ENCODE measurements at places on chromosomes 12 and 14.

DNA sequence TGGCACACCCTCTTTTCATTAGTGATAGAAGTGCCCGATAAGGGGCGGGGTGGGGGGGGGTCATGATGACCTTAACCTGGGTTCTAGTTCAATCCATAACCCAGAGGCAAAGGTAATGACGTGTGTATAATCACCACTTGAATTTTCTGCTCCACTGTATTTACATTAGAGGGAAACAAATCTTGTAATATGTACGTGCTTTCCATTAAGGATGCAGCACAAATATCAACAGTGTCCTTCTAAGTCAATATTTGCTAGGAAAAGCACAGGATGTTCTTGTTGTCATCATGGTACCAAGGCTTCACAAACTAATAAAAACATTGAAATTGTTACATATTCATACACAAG is 121.2 kb upstream of the SLC38A2 start:
- DNase-seq: no peak

GRCh38 chr12:97501422-97501821 is 38.8 kb downstream of the RMST start:
- DNase-seq: no peak

GRCh38 chr12:67698672-67699581 is 50.4 kb downstream of the DYRK2 start:
- peak; percentile 51 for DNase-seq

- no peak for DNase-seq
These were observed 304.5 kb downstream of the GRIN2B start for GRCh38 chr12:13676880-13677279.

DNA sequence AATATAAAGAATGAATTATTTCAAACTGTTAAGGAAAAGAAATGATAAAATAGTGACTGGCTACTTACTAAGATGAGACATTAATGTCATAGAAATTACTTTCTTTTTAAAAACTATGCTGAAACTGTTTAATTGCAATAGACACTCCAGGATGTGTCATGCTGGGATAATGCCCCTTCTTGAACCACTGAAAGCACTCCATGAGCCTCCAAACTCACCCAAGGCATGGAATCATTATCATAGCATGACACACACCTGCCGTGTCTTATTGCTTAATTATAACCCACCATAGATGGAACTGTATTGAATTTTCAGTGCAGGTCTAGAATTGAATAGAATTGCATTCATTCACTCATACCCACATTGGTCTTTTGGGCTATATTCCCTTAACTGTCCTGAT is 4.3 kb downstream of the MBIP start:
- no peak for DNase-seq

GRCh38 chr14:98914942-98915341 is 357.1 kb downstream of the BCL11B start:
- DNase-seq: no peak

DNA sequence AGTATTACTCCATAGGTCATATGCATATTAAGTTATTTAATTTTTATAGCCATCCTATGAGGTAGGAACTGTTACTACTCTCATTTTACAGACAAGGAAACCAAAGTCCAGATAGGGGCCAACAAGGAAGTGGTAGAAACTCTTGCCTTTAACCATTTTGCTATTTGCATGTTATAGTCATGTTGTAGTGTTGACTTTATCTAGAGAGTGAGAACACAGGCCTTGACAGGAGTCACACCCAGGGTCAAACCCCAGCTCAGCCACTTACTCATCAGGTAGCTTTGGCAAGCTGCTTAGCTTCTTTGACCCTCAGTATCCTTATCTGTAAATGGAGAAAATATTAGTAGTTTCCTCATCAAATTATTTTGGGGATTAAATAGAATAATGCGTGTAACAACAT is 156.2 kb downstream of the CAND1 start:
- no peak for DNase-seq

GRCh38 chr12:45768194-45768593 is 38.7 kb downstream of the ARID2 start:
- no peak for DNase-seq

GRCh38 chr12:113591480-113591974 is 119.9 kb upstream of the LHX5 start:
- no peak for DNase-seq

DNA sequence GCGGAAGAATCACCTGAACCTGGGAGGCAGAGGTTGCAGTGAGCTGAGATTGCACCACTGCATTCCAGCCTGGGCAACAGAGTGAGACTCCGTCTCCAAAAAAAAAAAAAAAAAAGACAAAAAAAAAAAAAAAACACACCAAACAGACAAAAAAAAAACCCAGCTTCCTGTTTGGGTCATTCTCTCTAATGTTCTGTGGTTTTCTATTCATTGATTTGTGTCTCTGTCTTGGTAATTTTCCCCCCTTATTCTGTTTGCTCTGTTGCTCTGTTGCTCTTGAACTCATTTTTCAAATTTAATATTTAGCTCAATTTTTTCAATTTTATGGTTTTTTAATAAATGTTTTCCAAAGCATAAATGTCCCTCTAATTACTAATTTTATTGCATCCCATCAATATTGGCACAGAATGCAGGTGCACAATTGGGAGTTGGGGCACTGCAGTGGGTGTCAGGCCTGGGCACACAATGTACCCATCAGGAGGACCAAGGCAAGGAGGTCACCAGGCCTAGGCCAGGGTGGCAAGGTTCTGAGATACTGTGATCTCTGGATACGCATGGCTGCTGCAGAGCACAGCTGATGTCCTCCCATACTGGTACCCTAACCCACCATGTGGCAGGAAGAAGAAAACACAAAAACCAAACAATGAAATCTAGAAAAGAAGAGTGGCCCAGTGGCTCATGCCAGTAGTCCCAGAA is 8.0 kb upstream of the GNPTAB start:
- DNase-seq: peak; percentile 28

- peak; percentile 37 for DNase-seq
These were observed at the start of the genes LRRIQ1 and TSPAN19 for GRCh38 chr12:85036234-85036707. LRRIQ1 (plus strand) TSS chr12:85036351; CDS start chr12:85038177, 1,826 bp downstream. TSPAN19 (minus strand) TSS chr12:85036277; CDS start chr12:85029946, 6,331 bp downstream.

- no peak for DNase-seq
These were observed 68.9 kb downstream of the SPPL3 start for GRCh38 chr12:120835304-120835612.

GRCh38 chr14:21036751-21037150 is 2.1 kb upstream of the RNASE13 start:
- DNase-seq: no peak

- DNase-seq: no peak
These were observed 27.1 kb downstream of the KRT18 start for GRCh38 chr12:52975820-52976573.

- no peak for DNase-seq
These were observed 129.4 kb downstream of the PELI2 start for GRCh38 chr14:56247495-56248200.

- no peak for DNase-seq
These were observed at the start of gene RGS6 for GRCh38 chr14:71932229-71932981. RGS6 (plus strand) TSS chr14:71932429.

DNA sequence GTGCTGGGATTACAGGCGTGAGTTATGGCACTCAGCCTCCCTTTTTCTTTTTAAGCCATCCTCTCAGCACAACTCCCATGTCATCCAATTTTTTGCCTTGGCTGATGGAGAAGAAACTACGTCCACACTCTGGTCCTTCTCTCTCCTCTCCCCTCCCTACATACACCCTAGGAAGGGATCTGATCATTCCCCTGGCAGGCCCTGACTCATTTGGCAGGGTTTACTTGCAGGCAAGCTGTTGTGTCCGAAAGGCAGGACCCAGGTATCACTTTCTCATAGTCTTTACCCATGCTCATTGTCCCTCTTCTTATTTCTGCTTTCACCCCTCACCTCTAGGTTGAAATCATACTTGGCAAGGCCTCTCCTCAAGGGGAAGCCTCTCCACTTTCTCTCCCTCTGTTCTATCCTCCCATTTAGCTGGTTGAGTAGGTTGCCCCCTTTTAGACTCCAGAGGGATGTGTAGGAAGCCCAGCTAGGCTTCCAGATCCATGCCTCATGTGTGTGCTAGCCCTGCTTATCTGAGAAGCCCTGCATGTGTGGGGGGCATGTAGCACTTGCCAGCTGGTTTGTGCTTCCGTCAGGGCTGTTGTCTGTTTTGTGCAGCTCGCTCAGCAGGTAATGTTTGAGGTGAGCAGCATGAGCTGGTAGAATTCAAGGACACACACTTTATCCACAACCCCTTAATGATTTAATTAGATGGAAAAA is 14.8 kb downstream of the GPR19 start:
- DNase-seq: no peak

DNA sequence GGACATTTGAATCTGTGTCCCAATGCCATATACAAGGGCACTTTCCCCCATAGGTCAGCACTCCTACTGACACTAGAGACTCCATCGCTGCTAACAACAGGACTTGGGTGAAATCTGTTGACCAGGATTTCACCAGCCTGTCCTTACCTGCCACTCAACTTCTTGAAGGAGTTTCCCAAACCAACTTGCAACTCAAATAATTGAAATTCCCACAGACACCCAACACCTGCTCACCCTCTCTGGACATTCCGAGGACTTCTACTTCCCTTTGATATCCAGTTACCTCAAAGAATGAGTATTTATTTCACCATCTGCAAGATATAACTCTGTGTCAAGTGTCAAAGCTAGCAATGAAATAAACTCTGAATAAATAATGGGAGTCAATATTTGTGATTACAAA is 44.6 kb downstream of the LLPH start:
- DNase-seq: no peak

GRCh38 chr12:79557690-79558315 is 133.0 kb downstream of the PAWR start:
- DNase-seq: no peak

- no peak for DNase-seq
These were observed 44.3 kb downstream of the TMTC2 start for GRCh38 chr12:82730953-82731459.

GRCh38 chr12:3261782-3262359 is 184.7 kb downstream of the TSPAN9 start:
- DNase-seq: no peak

- DNase-seq: no peak
These were observed 19.8 kb upstream of the KCNH3 start for GRCh38 chr12:49518914-49519573.

- DNase-seq: no peak
These were observed 112.1 kb upstream of the NPAS3 start for GRCh38 chr14:32826404-32827082.

DNA sequence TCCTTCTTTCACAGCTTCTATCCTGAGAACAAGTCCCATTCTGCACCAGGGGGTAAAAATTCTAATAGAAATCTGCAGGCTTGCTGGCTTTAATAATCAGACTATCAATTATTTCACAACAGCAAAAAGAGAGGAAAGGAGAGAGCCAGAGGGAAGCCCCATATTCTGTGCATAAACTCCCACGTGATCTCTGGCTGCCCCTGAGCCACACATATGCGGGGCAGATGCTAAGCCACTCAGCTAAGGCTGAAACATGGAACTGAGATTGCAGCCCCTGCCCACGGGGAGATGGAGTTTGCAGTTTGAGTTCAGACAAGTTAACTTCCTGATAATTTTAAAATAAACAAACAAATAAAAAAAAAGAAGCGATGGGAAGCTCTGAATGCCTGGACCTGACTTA is 254.4 kb upstream of the CCDC196 start:
- no peak for DNase-seq

- peak; percentile 41 for DNase-seq
These were observed 105.0 kb downstream of the CMKLR1 start for GRCh38 chr12:108234158-108234557.

- DNase-seq: no peak
These were observed 27.0 kb downstream of the SERPINA3 start for GRCh38 chr14:94638961-94639817.

- DNase-seq: no peak
These were observed 1210.8 kb downstream of the GALC start for GRCh38 chr14:86782092-86782580.

DNA sequence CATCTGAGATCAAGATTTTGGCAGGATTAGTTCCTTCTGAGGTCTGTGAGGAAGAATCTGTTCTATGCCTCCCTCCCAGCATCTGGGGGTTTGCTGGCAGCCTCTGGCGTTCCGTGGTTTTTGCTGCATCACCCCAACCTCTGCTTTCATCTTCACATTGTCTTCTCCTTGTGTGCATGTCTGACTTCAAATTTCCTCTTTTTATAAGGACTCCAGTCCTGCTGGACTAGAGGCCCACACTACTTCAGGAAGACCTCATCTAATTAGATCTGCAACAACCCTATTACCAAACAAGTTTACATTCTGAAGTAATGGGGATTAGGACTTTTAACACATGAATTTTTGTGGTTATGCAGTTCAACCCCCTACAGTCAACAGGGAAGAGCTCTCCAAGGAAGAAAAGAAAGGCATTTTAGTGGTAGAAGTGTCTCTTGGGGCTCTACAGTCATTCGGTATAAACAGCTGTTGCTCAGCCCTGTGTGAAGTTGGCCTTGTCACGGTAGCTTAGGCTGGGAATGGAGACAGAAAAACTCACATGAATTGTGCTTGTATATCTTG is 89.7 kb downstream of the CAND1 start:
- no peak for DNase-seq

DNA sequence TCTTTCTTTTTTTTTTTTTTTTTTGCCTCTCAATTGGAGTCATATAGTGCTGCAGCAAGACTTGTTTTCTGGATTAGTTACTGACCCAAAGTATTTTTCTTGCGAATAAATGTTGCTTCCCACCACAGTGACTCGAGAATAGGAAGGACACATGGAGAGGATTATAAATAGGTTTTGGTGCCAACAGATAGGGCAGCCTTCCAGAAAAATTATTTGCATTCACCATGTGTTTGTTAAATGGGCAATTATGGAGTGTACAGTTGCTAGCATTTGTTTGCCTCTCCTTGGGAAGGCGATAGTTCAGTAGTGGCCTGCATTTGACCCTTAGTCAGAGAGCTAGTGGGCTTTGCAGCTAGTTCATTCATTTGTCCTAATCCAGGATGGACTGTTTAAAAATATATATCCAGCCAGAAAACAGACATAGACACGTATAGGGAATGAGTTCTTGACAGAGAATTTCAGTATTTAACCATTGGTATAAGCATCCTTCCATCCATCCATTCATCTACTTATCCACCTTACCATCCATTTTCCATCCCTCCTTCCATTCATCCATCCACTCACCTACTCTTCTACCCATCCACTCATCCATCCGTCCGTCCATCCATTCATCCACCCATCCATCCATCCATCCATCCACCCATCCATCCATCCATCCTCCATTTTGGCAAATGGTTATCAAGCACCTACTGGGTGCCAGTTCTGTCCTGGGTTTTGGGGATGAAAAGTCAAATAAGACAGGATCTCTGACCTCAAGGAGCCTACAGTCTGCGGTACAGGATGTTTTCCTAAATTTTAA is 67.5 kb downstream of the CHST11 start:
- DNase-seq: no peak

- DNase-seq: no peak
These were observed 427.2 kb downstream of the RAD51B start for GRCh38 chr14:68246786-68247105.

- no peak for DNase-seq
These were observed 2.9 kb upstream of the PCNX1 start for GRCh38 chr14:70904373-70904772.

DNA sequence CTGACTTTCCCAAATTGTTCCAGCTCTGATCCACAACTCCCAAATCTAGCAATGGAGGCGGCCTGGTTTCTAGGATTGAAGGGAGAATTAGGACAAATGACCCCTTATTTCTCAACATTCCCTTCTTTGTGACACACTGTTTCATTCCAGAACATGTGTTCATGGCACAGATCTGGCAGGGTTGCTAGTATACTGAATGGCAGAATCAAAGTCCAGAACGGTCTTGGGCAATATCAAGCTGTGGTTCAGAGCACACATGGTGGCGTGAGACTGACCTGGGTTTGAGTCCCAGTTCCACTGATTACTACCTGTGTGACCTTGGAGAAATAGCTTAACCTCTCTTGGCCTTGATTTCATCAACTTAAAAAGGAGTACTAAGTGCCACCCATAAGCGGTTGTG is 152.5 kb downstream of the SAMD4A start:
- DNase-seq: no peak
